ENCODE measurements at places on chromosomes 5 and 9.

DNA sequence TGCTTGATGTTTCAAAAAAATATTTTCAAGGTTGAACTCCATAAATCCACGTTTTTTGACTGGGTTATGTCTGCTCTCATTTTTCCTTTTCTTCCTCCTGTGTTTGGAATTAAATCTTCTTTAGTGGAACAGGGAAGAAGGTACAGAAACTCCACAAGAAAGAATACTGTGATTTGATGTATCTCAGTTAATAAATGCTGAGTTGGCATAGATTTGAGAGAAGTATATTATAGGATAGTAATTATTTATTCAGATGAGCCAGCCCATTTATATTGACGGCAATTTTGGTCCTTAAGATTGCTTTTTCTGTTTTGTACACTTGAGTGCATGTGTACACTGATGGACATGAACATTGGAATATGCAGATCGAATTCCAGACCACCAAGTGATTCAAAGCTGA lies 481.4 kb downstream of the PSAT1 start:
- DNase-seq: no peak

GRCh38 chr9:3730511-3730922 lies 204.7 kb upstream of the RFX3 start:
- DNase-seq: no peak

DNA sequence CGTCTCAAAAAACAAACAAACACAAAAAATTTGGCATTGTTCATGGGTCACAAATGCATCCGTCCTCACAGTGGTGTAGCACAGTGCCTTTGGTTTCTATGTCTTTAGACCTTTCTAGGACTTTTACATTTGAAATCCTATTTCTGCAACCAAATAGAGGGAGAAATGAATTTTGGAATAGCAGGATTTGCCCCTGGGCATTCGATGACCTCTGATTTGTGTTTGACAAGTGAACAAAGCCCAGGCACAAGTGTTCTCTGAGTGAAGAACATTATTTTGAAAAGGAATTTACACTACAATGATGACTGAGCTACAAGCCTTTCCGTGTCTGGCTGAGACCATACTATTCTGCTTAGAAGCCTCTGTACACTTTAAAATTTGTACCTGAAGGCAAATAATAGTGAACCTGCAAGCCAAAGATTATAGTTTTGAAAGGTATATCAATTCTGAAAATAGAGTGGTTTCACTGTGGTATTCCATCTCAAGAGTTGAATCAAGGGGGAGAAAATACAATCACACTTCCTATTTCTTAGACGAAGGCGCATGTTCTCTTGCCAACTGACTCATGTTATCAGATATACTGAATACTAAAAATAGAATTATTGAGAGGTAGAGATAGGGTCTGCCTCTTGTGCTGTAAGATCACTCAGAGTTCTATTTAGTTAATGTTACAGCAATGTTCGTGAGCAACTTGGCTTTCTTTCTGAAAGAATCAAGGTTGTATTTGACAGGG lies 297.6 kb downstream of the KDM4C start:
- DNase-seq: no peak

DNA sequence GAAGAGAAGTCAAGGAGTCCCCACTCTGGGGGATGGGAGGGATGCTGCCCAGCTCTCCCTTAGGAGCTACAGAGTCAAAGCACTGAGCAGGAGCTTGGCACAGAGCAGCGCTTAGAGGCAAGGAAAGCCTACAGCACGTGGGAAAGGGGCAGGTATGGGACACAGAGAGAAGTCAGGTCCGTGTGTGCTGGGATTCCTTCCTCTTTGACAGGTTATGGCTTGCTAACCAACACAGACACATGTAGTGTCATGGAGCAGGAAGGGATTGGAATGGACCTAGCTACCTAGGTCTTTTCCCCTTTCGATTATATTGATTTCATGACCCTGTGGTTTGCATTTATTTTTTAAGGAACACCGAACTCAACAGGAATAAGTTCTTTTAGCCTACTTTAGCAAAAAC lies 208.5 kb upstream of the TUT7 start:
- DNase-seq: no peak

- DNase-seq: peak; percentile 51
Observed at GRCh38 chr5:107570805-107571531, 99.8 kb downstream of the EFNA5 start.

GRCh38 chr5:20497356-20497755 lies 509.4 kb upstream of the CDH18 start:
- DNase-seq: no peak

GRCh38 chr9:135905380-135906258 lies 1.7 kb downstream of the CAMSAP1 start:
- DNase-seq: peak; percentile 41

GRCh38 chr5:96503501-96504236 lies 70.6 kb upstream of the PCSK1 start:
- no peak for DNase-seq

DNA sequence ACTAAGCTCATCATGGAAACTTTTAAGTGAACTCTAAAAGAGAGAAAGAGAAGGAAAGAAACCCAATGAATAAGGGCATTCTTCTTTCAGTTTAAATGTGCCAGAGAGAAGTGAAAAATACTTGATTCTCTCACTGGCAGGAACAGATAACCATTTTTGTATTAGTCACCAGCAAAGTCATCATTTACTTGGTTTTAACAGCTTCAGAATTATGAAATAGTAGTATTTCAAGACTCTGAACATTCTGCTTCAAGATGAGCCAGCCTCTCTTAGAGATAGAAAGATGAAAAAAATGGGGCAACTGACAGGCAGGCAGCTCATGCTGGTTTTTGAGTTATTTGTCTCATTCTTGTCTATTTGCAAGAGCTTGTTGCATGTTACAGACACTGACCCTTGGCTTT lies 103.5 kb downstream of the GCNT1 start:
- DNase-seq: peak; percentile 64

GRCh38 chr5:77280036-77280435 lies 69.6 kb downstream of the PDE8B start:
- DNase-seq: no peak

DNA sequence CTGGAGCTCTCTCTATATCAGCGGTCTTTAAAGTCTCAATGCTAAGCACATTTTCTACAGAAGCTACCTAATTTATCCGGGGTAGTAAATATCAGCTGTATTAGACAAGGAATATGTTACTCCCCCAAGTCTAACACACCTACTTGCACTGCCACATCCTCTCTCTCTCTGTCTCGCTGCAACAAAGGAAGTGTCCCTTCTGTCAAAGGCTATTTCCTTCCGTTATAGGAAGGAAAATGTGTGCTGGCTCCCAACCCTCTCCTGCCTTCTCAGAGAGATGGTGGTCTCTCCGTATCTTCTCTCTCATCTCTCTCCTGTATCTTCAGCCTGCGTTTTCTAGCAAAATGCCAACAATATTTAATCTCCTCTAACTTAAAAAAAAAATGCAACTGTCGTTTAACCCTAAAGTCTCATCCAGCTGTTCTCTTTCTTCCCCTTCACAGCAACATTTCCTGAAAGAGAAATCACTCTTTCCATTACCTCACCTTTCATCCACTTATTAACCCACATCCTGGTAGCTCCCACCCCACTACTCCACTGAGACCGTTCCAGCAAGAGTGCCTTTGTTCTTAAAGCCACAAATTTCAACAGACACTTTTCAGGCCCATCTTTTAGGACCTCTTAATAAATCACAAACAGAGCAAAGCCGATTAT lies 2.3 kb downstream of the TTF1 start:
- DNase-seq: no peak

DNA sequence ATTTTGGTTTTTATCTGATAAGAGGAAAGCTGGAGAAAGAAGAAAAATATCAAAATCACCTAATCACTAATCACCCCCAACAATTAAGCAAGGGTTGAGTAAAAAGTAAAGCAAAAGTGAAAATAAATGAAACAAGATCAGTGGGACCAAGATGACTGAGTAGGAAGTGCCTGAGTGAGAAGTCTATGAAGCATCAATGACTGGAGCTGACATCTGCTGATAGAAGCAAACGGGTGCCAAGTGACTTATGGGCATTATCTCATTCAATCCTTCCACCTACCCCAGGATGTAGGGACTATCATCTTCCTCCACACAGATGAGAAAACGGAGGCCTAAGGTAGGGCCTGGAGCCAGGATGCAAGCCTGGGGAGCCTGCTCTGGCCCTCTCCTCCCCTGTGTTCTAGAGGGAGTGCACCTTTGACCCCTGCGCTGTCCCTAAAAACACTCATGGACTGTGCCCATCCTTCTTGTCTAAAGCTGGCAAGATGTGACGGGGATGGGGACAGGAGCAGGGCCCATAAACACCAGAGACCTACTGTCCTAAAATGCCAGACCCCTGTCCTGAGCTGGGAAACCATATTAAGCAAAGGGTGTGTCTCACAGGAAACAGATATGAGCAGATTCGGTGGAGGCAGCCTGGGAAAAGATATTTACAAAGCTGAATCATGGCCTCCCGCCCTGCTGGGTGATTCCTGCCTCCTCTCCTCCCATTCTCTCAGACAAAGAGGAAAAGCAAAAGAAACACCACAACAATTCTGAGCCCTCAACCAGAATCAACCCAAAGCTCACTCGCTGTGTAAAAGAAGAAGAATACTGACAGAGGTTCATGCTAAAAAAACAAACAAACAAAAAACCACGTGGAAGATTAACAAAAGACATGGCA lies 116.0 kb downstream of the AUH start:
- DNase-seq: peak; percentile 60

DNA sequence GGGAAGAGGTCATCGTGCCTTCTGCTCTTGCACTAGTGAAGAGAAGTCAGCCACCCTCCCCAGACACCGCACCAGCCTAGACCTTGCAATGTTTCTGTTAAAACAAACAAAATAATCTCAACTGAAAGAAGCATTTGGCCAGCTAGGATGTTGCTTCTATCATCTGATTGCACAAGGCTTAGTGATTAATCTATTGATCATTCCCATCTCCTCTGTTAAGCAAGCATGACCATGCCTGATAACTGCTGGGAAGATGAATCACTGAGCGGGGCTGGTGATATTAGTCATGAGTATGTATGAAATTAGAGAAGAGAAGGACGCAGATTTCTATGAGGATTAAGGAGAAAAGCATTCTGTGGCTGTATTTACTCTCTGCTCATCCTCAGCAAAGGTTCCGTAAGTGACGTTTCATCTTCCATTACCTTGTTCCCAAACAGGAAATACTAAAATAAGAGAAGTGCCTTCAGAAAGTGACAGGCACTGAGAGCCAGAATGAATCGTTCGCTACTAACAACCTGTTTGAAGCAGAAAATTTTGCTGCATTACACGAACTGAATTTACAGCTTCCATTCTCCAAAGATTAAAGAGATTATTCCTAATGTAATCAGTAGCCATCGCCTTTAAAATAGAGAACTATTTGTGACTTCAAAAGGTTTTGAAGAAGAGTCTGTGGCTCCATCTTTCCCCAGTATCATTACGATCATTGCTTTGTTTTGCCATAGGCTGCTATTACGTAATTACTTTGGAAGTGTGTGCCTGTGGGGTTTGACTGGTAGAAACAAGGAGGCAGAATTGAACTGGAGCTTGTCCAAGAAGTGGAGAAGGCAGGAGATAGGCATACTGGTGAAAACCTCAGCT lies 219.1 kb downstream of the MED10 start:
- DNase-seq: peak; percentile 91

DNA sequence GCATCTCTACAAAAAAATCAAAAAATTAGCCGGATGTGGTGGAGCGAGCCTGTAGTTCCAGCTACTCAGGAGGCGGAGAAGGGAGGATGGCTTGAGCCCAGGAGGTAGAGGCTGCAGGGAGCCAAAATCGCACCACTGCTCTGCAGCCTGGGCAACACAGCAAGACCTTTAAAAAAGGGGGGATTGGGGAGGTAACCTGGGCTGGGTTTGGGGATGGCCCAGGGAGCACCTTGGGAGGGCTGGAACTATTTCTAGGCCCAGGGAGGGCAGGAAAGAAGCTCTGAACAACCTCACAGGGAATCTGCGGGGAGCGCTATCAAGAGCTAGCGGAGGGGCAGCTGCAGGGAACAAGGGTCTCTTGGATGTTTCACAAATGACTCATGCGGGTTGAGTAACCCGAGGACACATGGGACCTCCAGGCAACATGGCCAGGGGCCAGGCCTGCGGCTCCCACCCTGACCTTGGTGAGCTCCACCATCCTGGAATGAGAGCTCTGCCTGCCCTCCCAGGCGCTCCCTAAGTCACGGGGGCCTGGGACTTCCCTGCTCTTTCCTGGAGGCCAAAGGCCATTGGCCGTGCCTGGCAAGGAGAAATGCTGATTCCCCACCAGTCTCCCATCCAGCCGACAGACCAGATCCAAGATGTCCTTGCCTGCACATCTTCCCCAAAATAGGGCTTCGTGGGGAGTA lies 23.4 kb downstream of the SARDH start:
- peak; percentile 35 for DNase-seq

- DNase-seq: no peak
Observed at GRCh38 chr9:37405350-37405749, 17.1 kb upstream of the GRHPR start.

DNA sequence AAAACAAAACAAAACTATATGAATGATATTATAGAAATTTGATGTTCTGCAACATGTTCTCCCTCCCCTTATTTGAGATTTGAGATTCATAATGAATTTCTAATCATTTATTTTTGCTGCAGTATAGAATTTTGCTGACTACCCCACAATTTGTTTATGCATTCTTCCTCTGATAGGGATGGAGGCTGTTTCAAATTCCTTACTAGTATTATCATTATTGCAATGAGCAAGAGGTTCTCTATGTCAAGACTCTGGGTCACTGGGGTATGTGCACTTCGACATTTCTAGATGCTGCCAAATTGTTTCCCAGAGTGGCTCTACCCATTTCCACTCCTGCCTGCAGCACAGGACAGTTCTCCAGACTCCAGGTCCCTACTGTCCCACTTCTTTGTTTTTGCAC lies 54.9 kb upstream of the DAB2IP start:
- no peak for DNase-seq

GRCh38 chr5:95149387-95149786 lies 135.5 kb downstream of the MCTP1 start:
- no peak for DNase-seq

- DNase-seq: no peak
Observed at GRCh38 chr5:115683081-115683480, 57.2 kb upstream of the TMED7 start.

GRCh38 chr5:82422751-82423181 lies 144.6 kb upstream of the RPS23 start:
- peak; percentile 30 for DNase-seq

DNA sequence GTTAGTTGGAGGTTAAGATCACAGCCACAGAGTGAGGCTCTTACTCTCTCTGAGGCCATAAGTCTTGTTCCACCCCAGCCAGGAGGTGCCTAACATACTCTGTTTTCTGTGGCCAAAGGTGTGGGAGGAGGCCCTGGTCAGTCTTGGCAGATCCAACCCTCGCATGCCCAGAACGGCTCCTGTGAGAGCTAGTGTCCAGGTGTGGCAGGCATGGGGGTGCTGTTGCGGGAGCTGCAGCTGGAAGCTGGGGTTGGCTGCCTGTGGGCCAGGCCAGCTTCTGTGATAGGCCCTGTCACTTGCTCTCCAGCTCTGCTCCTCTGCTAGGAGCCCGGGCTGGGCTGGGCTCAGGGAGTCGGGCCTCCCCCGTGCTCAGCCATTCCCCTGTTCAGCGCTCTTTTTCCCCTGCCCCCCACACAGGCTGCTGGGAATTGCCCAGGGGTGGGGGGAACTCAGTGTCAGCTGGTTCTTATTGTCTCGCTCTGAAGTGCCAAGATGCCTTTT lies 31.6 kb downstream of the IER5L start:
- no peak for DNase-seq

All from foreskin fibroblast (primary cell).